Occipital lobe (tissue), 3 donors: ENCODE measurements at places on chromosomes 5 and 9. TPM values are rescaled to one million over a fixed set of nuclear protein-coding genes. Genes with fewer than 3 reads are reported as not detected.

- no peak for DNase-seq
These were observed 212.3 kb upstream of the MPDZ start for GRCh38 chr9:13491493-13492424.

- DNase-seq: peak; percentile 36
These were observed 74.3 kb upstream of the DAB2IP start for GRCh38 chr9:121577166-121577565.

- DNase-seq: no peak
These were observed 596 bp downstream of the IRF1 start for GRCh38 chr5:132489871-132490483.

DNA sequence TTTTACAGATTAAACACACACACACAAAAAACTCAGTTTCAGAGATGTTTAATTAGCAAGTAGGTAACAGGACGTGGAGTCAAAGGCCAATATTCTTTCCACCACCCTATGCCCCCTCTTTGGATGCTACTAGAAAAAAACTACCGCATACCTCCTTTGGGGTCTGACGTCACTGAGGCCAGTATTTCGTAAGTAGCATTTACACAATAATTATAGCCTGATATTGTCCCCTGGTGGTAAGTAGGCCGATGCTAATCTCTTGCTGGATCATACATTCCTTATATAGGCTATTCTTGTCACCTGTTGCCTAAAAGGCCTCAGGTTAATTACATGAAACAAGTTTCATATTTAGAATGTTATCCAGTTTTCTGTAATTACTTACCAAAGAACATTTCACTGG is 21.0 kb upstream of the SMARCA2 start:
- DNase-seq: no peak

GRCh38 chr9:84615544-84615943 is 54.0 kb upstream of the NTRK2 start:
- no peak for DNase-seq

DNA sequence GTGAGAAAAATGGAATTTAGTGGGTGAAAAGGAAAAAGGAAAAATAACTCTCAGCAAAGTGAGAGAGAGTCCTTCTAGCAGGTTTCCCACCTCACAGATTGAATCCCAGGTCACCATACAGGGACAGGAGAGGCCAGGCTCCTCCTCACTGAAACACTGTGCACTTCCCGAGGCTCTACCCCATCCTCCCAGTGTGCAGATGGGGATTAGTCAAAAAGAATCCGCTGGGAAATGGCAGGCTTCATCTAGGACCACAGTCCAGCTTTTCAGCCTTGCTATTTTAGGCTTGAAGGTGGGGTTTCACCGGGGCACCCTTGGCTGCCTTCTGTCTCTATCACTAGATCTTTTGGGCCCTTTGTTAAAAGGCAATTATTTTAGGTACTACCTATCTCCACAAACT is 47.8 kb downstream of the YIPF5 start:
- no peak for DNase-seq

DNA sequence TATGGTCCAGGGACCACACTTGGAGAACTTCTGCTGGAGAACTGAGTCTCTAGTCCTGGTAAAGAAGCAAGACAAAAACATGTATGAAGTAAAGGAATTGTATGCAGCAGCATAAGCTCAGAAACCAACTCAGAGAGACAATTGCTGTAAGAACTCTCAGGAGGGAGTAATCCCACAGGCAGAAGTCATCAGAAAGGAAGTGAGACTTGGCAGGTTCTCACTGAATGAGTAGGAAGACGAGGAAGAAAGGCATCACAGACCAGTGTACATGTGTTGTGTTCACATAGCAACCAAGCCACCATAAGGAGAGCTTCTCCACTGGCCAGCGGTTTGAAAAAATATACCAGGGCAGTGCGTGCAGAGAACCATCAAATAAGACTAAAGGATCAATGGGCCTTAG is 57.9 kb upstream of the FST start:
- DNase-seq: no peak

- no peak for DNase-seq
These were observed 201.9 kb downstream of the ARHGAP26 start for GRCh38 chr5:142972064-142972570.

DNA sequence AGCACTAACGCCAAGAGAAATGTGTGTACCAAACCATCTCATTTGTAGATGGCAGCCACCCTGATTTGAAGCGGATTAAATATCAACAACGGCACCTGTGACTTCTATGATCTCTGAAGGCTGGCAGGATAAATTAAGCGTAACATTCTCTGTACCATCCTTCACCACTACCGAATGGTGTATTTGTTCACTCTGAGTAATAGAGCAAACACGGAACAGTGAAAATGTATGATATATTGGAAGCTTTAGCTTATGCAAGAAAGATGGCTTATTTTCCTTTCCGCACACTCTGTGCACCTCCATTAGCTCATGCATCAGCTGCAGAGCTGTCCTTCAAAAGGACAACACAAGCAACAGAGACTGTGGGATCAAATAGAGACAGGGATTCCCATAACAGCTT is 431.1 kb downstream of the PRELID2 start:
- DNase-seq: no peak

GRCh38 chr9:73146111-73146815 is 5.4 kb upstream of the ANXA1 start:
- DNase-seq: no peak

DNA sequence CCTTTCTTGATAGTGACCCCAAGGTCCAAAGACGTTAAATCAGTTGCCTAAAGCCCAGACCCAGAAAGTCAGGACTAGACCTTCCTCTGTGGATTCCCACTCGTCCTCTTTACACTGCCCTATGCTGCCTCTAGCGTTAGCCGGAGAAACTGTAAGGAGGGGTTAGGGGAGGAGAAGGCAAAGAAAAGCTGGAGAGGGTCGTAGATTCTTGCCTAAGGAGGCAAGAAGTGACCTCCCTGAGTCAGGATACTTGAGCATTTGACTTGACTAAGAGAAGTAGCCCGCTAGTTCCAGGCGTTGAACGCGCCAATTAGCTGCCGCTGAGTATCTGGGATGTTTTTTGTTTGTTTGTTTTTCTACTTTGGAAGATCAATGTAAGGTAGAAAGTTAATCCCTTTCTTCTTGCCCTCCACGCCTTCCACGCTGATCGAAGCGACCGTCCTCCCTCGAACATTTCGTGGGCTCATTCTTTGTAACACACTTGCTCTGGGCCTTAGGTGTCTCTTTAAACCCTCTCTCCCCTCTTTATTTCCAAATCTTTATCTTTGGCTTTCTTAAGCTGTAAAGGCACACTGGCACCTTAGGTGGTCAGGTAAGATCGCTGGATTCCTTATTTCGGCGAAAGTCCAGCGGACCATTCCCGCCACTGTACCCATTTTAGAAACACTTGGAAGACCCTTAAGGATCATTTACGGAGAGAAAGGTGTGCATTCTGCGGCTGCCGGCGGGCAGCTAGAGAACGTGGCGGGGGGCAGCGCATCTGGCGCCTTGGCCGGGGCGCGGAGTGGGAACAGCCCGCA is 5.1 kb upstream of the RGMB start:
- peak; percentile 44 for DNase-seq

GRCh38 chr9:70924380-70924779 is 197.0 kb downstream of the TRPM3 start:
- DNase-seq: no peak

GRCh38 chr5:124575725-124576124 is 170.7 kb downstream of the ZNF608 start:
- DNase-seq: no peak

- DNase-seq: no peak
These were observed 181.3 kb upstream of the IL12B start for GRCh38 chr5:159511570-159511969.

DNA sequence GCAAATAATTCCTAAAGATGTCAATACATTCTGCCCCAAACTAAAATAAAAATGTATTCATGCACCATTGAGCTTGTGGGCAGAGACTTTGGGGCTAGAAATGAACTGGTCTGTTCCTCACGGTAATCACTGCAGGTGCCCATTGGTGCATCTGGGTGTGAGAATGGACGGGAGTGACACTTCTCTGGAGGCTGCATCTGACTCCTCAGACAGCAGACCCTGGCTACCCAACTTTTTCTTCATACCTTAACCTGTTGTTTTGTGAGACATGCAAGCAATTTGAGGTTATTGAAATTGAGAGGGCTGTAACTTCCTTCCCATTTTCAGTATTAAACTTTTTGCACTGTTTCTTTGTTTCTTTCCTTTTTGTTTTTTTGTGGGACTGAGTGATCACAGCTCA is 333.4 kb downstream of the ICE1 start:
- DNase-seq: no peak

GRCh38 chr9:125049212-125050049 is 93.9 kb downstream of the SCAI start:
- DNase-seq: peak; percentile 8

GRCh38 chr9:16136961-16137360 is 584.1 kb downstream of the CCDC171 start:
- no peak for DNase-seq

- DNase-seq: no peak
These were observed 21.5 kb downstream of the SERINC5 start for GRCh38 chr5:80234116-80234948.

Gene TMEM174
- total RNA-seq: not detected

Gene FGF18
- total RNA-seq: 0.62 TPM

Gene CMYA5
- total RNA-seq: 1.2 TPM

Gene SFXN1
- 72.5 TPM for total RNA-seq

Gene NTNG2
- total RNA-seq: 46.3 TPM

Gene MYOZ3
- total RNA-seq: 1.7 TPM

Gene ACSL6
- 32.9 TPM for total RNA-seq
